ENCODE measurements at places on chromosomes 13 and 19.
A peak's percentile ranks its signal among the peaks of the same experiment; 100 is the strongest.

DNA sequence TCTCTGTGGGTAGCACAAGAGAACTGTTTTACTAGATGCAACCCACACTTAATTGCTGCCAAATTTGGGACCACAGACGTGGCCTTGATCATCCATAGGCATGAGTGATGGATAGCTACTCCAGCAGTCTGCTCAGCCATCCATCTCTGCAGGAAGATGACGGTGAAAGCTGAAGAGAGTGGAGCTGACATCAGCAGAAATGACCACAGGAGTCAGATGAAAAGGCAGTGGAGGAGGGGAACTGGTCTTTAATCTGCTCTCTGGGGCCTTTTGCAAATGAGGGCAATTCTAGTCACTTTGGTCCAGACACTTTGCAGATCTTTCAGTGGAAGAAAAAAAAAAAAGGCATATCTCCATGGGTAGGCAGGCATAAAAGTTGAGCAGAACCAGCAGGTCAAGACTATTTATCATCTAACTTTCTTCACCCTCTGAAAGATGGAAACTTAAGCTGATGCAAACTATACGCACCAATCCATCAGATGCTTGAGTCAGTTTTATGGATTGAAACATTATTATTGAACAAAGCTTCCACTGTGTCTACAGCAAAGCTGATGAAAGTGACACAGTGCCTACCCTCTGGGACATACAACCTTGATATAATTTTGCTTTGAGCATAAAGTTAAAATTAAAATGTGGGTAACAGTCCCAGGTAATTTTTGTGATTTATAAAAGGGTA lies 281.6 kb upstream of the OBI1 start:
- DNase-seq: no peak

- no peak for DNase-seq
Measured at GRCh38 chr19:35908010-35908441, at the start of gene TYROBP. Gene TYROBP (minus strand): TSS chr19:35908295. CDS start chr19:35908228, 67 bp downstream.

DNA sequence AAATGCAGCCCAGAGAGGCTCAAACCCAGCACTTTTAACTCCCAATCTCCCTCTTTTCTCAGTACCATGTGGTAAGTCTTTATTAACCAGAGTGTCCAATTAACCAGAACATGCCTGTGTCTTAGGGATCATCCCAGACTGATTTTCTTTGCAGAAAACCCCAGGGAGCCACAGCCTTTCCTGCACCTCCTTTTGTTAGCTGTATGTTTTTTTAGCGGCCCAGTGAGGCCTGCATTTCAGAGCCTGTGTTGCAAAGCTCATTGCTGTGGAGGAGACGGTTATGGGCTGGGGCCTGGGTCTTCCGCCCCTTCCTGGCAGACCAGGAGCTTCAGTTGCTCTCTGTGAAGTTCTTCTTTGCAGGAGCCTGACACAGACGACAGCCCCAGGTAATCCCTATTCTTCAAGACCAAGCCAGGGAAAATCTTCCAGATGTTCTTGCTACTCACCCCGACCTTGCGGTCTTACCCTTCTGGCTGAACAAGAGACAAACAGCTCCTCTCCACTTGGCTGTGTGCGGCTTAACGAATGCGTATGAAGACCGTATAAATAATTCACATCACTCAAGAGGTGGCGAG lies 70.7 kb upstream of the TSHZ3 start:
- DNase-seq: no peak

- DNase-seq: no peak
Measured at GRCh38 chr19:45780448-45781213, 1.7 kb downstream of the DMPK start.

DNA sequence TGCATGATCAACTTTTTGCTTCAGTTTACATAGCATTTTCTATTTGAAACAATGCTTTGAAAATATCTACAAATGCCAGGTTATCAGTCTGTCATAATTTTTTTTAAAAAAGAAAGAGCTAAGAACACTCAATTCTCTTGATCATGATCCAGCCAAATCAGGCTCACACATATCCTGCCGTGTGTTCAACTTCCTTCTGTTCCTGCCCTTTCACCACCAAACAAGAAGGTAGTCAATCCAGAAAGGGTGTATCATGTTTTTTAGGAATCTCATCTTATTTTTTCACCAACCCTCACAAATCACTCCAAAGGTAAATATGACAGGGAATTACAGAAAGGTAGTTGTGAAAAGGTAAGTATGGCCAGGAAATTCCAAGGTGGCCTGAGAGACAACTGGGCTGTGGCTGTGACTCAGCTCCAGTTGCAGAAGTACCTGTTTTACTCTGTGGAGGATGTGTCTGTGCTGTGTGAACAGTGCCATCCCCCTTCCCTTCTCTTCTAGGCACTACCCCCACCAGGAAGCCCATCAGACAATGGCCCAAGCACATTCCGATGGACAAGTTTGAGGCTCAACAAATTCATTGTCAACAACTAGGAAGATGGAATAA lies 138.8 kb upstream of the GJB6 start:
- no peak for DNase-seq

- no peak for DNase-seq
Measured at GRCh38 chr13:111288276-111288675, 32.2 kb upstream of the TEX29 start.

GRCh38 chr19:11987405-11988281 lies 22.8 kb downstream of the ZNF763 start:
- peak; percentile 88 for DNase-seq

DNA sequence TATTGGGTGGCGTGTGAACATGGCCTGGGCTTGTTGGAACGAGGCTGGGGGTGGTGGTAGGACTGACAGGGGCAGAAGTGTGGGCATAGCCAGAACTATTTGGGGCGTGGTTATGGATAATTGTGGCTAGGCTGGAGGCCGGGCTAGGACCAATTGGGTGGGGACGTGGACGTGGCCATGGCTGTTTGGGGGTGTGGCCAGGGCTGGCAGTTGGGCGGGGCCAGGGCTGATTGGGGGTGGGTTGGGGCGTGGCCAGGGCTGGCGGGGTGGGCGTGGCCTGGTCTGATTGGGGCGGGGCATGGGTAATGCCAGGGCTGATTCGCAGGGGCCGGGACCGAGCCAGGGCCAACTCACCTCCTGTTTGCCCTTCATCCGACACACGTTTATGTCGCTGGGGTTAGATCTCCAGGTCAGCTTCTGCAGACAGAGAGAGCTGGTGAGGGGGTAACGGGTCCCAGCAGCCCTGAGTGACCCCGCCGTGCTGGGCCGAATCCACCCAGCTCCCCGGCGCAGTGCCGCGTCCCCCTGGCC lies 2.8 kb downstream of the SEMA6B start:
- peak; percentile 23 for DNase-seq

DNA sequence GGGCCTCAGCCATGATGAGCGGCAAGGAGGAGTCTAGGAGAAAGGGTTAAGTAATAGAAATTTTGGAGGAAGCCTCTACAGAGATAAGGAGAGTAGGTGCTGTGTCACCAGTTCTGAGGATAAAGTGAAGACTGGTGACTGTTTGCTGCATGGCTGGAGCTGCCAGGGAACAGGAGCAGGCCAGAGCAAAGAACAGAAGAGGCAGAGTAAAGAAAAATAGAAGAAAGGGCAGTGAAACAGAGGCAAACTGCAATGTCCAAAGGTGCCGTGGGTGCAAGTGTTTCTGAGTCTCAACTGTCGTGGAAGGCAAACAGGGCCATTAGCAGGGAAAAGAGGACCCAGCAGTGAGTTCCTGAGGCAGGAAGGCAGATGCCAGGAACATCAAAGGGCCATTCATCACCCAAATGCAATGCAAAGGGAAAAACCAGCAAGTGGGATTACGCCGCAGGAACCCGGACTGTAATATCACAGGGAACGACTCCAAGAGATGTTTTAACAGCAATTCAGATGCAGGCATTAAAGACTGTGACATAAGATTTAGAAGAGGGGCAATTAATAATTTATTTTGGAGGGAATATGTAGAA lies 318.3 kb downstream of the FOXO1 start:
- no peak for DNase-seq

DNA sequence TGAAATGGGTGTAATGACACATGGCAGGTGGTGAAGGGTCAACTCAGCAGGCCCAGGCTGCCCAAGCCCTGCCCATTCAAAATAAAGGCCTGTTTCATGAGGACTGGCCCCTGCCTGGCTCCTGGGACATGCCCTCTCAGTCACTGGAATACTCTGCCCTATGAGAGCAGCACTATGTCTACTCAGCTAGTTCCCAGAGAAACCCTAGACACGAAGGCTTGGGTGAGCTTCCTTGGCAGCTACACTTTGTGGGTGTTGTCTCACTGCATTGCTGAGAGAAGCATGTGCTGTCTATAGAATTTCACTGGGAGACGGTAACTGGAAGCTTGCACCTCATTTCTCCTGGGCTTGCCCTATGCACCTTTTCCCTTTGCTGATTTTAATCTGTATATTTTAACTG lies 752.8 kb downstream of the LIG4 start:
- DNase-seq: no peak

GRCh38 chr19:23817519-23817918 lies 58.8 kb upstream of the ZNF681 start:
- DNase-seq: peak; percentile 17

GRCh38 chr19:31329819-31330218 lies 19.4 kb downstream of the TSHZ3 start:
- DNase-seq: no peak

DNA sequence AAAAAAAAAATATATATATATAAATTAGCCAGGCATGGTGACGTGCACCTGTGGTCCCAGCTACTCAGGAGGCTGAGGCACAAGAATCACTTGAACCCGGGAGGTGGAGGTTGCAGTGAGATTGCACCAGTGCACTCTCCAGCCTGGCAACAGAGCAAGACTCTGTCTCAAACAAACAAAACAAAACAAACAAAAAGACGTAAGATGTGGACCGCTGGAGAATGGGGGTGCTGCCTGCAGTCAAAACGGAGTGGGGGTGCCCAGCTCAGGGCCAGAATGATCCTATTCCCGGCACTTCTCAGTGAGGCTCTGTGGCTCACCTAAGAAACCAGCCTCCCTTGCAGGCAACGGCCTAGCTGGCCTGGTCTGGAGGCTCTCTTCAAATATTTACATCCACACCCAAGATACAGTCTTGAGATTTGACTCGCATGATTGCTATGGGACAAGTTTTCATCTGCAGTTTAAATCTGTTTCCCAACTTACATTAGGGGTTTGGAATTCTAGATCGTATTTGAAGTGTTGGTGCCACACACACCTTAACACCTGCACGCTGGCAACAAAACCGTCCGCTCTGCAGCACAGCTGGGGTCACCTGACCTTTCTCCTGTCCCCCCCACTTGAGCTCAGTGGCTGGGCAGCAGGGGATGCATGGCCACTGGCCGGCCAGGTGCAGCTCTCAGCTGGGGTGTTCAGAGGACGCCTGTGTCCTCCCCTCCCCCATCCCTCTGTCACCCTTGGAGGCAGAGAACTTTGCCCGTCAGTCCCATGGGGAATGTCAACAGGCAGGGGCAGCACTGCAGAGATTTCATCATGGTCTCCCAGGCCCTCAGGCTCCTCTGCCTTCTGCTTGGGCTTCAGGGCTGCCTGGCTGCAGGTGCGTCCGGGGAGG lies at the start of gene F7:
F7 (plus strand) TSS at position 760 of the 889 bp plus-strand sequence; CDS start at position 811, 51 bp downstream.
- DNase-seq: no peak

DNA sequence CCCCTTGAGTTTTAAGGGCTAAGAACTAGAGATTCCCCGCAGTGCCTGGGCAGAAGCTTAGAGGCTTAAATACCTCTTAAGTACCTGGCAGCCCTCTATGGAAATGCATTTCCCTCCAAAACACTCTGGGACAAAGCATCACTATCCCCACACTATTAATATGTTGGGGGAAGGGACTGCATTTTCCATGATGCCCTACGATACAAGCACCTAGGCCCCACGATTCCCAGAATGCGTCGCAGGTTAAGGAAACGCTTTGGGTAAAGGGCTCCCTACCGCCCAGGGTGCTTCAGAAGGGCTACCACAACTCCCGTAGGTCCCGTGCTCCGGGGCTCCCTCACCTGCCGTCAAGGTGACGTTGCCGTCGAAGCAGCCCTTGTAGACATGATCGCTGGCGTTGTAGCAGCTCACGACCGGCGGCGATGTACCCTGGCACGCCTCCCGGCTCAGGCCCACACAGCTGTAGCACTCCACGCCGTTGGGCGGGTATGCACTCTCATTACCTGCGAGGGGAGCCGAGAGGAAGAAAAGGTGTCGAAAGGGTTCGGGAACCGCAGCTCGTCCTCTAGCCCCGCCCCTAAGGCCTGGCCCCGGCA lies 2.5 kb downstream of the LYPD3 start:
- DNase-seq: no peak

- no peak for DNase-seq
Measured at GRCh38 chr13:113322043-113322461, 25.0 kb downstream of the LAMP1 start.

- DNase-seq: peak; percentile 56
Measured at GRCh38 chr19:35223862-35224505, 4.6 kb downstream of the FAM187B start.

- DNase-seq: no peak
Measured at GRCh38 chr13:40478775-40479174, 187.7 kb downstream of the FOXO1 start.

DNA sequence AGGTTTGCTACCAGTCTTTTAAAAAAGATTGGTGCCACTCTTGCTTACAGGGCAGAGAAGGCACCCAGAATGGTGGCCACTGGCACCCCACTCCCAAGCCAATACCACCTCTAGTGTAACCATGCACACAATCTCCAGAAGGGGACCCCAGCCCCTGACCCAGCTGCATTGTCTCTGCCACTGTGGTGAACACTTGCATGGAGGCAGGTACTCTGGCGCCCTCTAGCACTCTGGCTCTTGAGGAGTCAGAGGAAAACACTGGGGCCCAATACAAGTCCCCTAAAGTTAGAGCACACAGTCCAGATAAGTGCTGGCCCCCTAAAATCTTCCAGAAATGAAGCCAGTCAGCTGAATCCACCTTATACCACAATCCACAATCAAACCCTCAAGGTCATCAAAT lies 6.0 kb downstream of the ERVV-1 start:
- no peak for DNase-seq

DNA sequence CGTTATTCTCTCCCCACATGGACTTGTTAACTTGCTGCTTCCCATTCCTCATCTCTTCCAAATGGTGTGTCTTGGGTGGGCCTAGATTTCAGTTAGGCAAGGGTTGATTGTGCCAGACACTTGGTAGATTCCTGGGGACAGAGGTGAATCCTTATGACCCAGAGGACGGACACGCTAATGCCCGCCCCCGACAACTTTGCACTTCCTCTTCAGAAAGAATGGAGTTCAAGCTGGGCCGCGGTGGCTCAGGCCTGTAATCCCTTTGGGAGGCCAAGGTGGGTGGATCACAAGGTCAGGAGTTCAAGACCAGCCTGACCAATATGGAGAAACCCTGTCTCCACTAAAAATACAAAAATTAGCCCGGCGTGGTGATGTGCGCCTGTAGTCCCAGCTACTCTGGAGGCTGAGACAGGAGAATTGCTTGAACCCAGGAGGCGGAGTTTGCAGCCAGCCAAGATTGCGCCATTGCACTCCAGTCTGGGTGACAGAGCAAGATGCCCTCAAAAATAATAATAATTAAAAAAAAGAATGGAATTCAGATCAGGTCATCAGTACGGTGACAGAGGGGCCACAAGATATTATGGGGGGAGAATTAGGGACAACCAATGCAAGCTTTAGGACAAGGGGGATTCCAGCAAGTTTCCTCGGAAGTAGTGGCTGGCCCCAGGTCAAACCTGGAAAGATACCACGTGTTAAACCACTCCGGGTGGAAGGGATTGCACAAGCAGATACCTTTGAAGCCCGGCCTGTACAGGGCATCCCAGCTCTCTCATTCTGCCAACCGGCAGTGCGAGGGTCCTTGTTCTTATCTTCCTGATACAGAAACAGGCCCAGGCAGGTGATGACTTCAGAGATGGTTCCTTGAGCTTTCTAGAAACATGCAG lies 2.7 kb downstream of the MYO9B start:
- DNase-seq: no peak

- peak; percentile 85 for DNase-seq
Measured at GRCh38 chr19:677201-677600, 1.0 kb downstream of the FSTL3 start.

GRCh38 chr19:53898636-53899341 lies 10.3 kb upstream of the CACNG7 start:
- DNase-seq: no peak

GRCh38 chr19:3249408-3249807 lies 24.9 kb downstream of the CELF5 start:
- no peak for DNase-seq

All from fibroblast of mammary gland (primary cell).